ENCODE measurements at places on chromosomes 2 and 18. TPM values are rescaled to one million over a fixed set of nuclear protein-coding genes. Genes with fewer than 3 reads are reported as not detected.

MYO5B gene
- 0.28 TPM for total RNA-seq

GREB1 gene
- 0.96 TPM for total RNA-seq

NCOA1 gene
- 7.5 TPM for total RNA-seq

CAPN14 gene
- 0.28 TPM for total RNA-seq

CYTIP gene
- total RNA-seq, result 5.9 TPM

VIL1 gene
- total RNA-seq, result under 0.01 TPM

COL4A3 gene
- total RNA-seq, result 11.0 TPM

PAX8 gene
- 0.38 TPM for total RNA-seq

COBLL1 gene
- total RNA-seq, result 20.9 TPM

ST8SIA5 gene
- not detected for total RNA-seq

CXCR1 gene
- total RNA-seq, result not detected

CDCA7 gene
- total RNA-seq, result 0.85 TPM

SIX3 gene
- total RNA-seq, result not detected

PJVK gene
- total RNA-seq, result 0.77 TPM

IL1F10 gene
- not detected for total RNA-seq

ANKRD62 gene
- under 0.01 TPM for total RNA-seq

CNDP1 gene
- total RNA-seq, result not detected

ERICH2 gene
- not detected for total RNA-seq

RGPD4 gene
- under 0.01 TPM for total RNA-seq

CYP26B1 gene
- 0.19 TPM for total RNA-seq

NLRC4 gene
- not detected for total RNA-seq

CD226 gene
- total RNA-seq, result under 0.01 TPM

NUP35 gene
- 23.2 TPM for total RNA-seq
